NCI-H1105 treated with DMSO at 0.1 percent for 48 hours (cell line): ENCODE measurements at places on chromosomes 5 and 9.

GRCh38 chr9:100229561-100229960 is 123.2 kb downstream of the TEX10 start:
- peak; percentile 21 for DNase-seq

GRCh38 chr9:109098960-109099308 is 20.8 kb downstream of the TMEM245 start:
- no peak for DNase-seq

GRCh38 chr9:116260531-116260930 is 106.9 kb downstream of the PAPPA start:
- no peak for DNase-seq

DNA sequence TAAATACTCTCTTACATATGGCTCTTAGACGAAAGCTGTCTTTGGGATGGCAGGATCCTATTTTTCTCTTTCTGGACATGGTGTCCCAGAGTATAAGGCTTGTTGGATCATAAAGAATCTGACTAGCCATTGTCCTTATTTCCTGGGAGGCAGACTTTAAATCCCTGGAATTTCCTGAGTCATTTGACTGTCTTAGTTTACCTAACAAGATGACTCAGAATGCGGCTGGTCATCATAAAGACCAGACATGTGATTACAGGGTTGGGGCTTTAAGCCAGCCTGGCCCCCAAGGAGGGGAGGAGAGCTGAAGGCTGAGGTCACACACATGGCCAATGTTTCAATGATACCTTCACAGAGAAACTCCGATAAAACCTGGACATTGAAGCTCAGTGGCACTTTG is 37.2 kb downstream of the FAM240B start:
- no peak for DNase-seq

GRCh38 chr5:24899180-24899579 is 254.4 kb upstream of the CDH10 start:
- DNase-seq = no peak

DNA sequence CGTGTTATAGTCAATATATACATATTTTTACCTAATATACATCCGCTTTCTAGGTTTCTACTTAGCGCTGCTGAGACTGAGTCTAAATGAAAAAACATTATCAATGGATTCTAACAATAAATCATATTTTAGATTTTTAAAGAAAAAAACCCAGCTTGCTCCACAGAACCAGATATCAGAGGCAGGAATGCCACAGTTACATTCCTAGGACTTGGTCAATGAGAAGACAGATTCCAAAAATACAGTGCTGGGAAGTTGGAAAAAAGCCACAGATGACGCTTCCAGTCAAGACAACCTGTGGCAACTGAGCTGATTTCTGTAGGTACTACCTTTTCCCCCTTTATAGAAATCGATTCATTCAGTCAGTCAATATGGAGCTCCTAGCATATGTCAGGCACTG is 577 bp upstream of the CCDC112 start:
- no peak for DNase-seq

GRCh38 chr5:39116344-39117170 is 42.4 kb upstream of the RICTOR start:
- no peak for DNase-seq

GRCh38 chr5:2482778-2483177 is 268.7 kb downstream of the IRX2 start:
- no peak for DNase-seq
